Right renal cortex interstitium (tissue), 3 donors: ENCODE measurements at places on chromosomes 4 and X.

GRCh38 chrX:154408659-154409221, 314 bp downstream of the DNASE1L1 start:
- no peak for DNase-seq

- no peak for DNase-seq
These were observed 1.3 kb downstream of the AFF1 start for GRCh38 chr4:86935853-86936733.

- DNase-seq: no peak
These were observed 49.0 kb upstream of the HOPX start for GRCh38 chr4:56730097-56730496.

DNA sequence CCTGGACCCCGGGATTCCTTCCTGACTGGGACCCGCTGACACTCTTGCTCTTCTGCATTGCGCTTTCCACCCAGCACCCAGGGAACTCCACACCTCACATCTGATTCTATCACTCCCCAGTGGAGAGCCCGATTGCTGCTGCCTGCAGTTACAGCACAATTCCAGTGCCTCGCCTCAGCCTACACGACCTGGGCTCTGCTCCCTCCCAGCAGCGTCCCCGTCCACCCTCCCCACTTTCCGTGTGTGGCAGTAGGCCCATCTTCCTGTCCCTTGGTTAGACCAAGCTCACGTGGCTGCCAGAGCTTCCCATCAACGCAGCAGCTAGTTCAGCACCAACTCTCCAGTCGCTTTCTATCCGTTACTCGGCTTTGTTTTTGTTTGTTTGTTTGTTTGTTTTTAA, 66.6 kb upstream of the SORBS2 start:
- DNase-seq: no peak

GRCh38 chrX:95893636-95894035, 791.0 kb upstream of the DIAPH2 start:
- no peak for DNase-seq

DNA sequence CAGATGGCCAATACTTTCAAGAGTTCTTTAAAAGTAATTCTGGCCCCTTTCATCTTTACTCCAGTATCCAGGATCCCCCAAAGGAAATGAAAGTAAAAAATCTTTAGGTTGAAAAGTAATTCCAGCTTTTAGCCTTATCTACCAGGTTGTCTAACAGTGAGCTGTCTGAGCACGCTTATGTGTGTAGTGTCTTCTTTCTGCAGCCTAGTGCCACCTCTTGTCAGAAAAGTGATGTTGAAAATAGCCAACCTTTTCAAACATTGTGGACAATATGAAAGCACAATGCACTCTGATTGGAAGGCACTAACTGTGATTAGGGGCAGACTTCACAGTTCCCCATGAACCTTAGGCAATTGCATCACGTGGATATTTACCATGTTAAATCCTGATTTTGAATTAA, 92.1 kb downstream of the RELL1 start:
- no peak for DNase-seq

- no peak for DNase-seq
These were observed 8.5 kb downstream of the MXD4 start for GRCh38 chr4:2253160-2254084.
